ENCODE measurements at places on chromosomes 5 and 9. TPM values are rescaled to one million over a fixed set of nuclear protein-coding genes. Genes with fewer than 3 reads are reported as not detected.
A peak's percentile ranks its signal among the peaks of the same experiment; 100 is the strongest.

GRCh38 chr5:134204575-134204974 lies 21.3 kb downstream of the PPP2CA start:
- H3K4me1 ChIP-seq = no peaks in the 10 kb centered on the region
- H3K4me3 ChIP-seq = no peak overlapping the region
- no peak overlapping the region for H3K27ac ChIP-seq
- no peak for DNase-seq
- peaks cover 7% of the 10 kb centered on the region for H3K36me3 ChIP-seq

- no peaks in the 10 kb centered on the region for H3K27me3 ChIP-seq
- no peaks in the 10 kb centered on the region for H3K36me3 ChIP-seq
- no peak for DNase-seq
- no peak overlapping the region for H3K27ac ChIP-seq
Measured at GRCh38 chr9:115155037-115155436, 37.1 kb upstream of the TNC start.

GRCh38 chr5:37208883-37209797 lies 40.0 kb downstream of the CPLANE1 start:
- H3K4me3 ChIP-seq = no peak overlapping the region
- H3K4me1 ChIP-seq = no peaks in the 10 kb centered on the region
- no peaks in the 10 kb centered on the region for H3K27me3 ChIP-seq

PAPPA gene
- total RNA-seq = 0.07 TPM

GRCh38 chr9:13941714-13942113 lies 372.2 kb downstream of the NFIB start:
- no peak for DNase-seq
- H3K27ac ChIP-seq = no peak overlapping the region
- no peaks in the 10 kb centered on the region for H3K27me3 ChIP-seq
- H3K36me3 ChIP-seq = no peaks in the 10 kb centered on the region
- no peaks in the 10 kb centered on the region for H3K4me1 ChIP-seq

DNA sequence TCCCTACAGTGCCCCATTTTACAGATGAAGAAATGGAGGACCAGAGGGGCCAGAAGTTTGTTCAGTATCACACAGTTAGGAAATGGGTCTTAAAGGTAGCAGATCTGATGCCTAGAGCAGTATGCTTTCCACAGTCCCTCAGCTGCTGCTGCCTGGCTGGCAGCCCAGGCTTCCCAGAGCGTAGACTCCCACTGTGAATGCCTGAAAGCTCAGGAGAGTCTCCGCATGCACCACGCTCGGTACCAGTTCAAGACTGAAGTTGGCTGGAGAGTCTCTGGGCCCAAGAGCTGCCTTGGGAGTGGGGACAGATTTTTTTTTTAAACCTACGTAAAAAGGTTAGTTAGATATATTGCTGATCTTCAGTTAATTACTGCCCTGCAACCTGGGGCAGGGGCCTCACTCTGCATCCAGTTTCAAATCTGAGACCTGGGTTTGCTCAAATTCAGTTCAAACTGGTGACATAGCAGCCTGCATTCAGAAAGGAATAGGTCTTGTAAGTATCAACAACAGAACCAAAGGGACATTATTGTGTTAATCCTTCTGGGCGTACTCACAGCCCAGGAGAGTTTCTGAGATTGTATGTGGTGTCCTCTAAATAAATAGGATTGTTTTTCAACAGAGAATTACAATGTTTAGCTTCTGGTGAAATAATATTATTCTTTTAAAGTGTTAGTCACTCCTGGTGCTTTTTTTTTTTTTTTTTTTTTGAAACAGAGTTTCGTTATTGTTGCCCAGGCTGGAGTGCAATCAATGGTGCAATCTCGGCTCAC lies 8.3 kb downstream of the NANS start:
- H3K4me1 ChIP-seq = peaks cover 10% of the 10 kb centered on the region
- no peaks in the 10 kb centered on the region for H3K27me3 ChIP-seq
- H3K36me3 ChIP-seq = peaks cover 3% of the 10 kb centered on the region
- H3K27ac ChIP-seq = no peak overlapping the region
- no peak overlapping the region for H3K4me3 ChIP-seq

DNA sequence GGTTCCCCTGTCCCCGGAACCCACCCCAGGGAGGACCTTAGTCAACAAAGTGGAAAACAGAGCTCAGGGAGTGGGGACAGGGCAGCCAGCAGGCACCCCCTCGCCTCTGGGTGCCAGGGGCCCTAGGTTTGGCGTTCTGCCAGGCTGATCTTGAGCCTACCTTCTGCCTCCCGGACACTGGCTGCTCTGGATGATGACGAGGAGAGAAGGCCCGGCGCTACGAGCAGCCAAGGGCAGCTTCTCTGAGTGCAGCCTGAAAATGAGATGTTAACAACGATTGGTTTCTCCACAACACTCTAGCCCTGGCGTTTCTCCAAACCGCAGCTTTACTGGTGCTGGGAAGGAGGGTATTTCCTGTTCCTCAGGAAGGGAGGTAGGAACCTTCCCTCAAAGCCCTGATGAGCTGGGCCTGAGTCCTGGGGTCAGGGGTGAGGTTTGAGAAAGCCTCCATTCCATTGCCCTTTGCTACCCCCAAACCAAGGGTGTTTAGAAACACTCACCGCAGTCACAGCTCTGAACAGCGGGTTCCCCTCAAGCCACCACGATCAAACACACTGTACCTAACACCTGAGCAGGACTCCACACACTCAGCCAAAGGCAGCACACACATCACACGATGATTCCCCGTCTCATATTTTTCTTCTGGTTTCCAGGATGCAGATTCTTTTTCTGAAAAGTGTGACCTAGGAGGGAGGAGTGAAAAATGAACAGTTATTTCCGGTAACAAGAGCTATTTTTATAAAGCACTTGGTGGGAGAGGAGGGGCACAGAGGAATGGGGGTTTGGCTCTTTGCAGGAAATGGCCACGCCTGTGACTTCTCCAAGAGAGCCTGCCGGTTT lies at the start of gene STING1:
STING1 (minus strand) TSS at position 709 of the 840 bp plus-strand sequence. CDS start 1,054 bp downstream, outside the sequence.
- H3K36me3 ChIP-seq = no peaks in the 10 kb centered on the region
- H3K4me3 ChIP-seq = peak within 1 kb of the TSS; percentile 44
- H3K4me1 ChIP-seq = no peaks in the 10 kb centered on the region
- DNase-seq = peak; percentile 55
- peak within 1 kb of the TSS; percentile 85 for H3K27ac ChIP-seq
- H3K27me3 ChIP-seq = no peaks in the 10 kb centered on the region

PCDHA1 gene
- total RNA-seq = not detected

GRCh38 chr5:149807176-149807575 lies 77.1 kb downstream of the PPARGC1B start:
- H3K36me3 ChIP-seq = no peaks in the 10 kb centered on the region
- no peaks in the 10 kb centered on the region for H3K27me3 ChIP-seq
- no peak for DNase-seq
- H3K4me1 ChIP-seq = no peaks in the 10 kb centered on the region
- H3K27ac ChIP-seq = no peak overlapping the region

NXNL2 gene
- not detected for total RNA-seq

DNA sequence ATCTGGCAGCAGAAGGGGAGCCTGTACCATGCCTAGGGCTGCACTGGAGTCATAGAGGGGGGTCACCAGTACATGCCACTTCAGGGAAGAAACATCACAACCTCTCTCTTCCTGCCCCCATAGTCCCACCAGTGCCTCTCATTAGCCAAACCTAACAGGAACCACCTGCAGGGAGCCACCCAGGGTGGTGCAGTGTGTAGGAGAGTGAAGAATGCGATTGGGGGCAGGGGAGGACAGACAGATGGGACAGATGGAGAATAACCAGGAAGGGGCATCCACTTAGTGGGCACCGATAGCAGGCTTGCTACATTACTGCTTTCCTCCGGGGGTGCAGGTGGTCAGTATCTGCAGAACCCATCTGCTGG lies 19.2 kb downstream of the DAPK1 start:
- H3K4me1 ChIP-seq = peaks cover 32% of the 10 kb centered on the region
- no peak for DNase-seq

DNA sequence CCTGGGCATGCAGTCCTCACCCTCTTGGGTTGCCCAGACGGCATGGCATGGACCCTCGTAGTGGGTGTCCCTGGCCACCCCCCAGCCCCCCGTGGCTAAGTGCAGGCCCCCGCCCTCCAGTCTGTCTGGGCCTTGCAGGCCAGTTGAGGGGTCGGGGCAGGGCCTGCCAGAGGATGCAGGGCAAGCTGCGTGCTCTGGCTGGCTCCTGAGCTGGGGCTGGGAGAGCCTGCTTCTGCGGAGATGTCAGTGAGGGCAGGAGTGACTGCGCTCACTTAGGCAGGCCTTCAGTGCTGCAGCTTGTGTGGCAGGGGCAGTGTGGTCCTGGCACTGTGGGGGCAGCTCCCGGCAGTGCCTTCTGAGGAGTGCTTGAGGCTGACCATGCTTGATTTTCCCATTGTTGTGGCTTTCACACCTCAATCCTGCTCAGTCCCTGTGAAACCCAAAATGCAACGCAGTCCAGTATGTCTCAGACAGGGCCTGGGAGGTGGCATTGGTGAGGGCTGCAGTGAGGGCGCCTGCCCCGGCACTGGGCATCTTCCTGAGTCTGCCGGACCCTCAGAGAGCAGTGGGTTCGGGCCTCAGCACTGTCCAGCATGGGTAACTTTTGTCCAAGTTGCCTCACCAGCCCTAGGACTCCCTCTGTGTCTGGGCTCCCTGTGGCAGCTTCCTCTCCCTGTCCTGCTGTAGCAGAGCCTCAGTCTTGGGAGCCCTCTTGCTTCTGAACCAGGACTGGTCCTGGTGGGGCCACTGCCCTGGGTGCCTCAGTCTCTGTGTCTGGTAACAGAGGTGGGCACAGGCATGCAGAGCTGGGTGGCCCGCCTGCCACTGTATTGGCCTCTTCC lies 93.0 kb downstream of the PHF2 start:
- H3K4me1 ChIP-seq = no peaks in the 10 kb centered on the region
- no peak overlapping the region for H3K4me3 ChIP-seq
- H3K27ac ChIP-seq = no peak overlapping the region
- no peaks in the 10 kb centered on the region for H3K27me3 ChIP-seq
- peak; percentile 16 for DNase-seq

GRCh38 chr9:9410736-9411135 lies 1202.1 kb downstream of the PTPRD start:
- H3K4me1 ChIP-seq = no peaks in the 10 kb centered on the region
- H3K27me3 ChIP-seq = no peaks in the 10 kb centered on the region
- no peaks in the 10 kb centered on the region for H3K36me3 ChIP-seq
- H3K27ac ChIP-seq = no peak overlapping the region

- no peak for DNase-seq
- no peak overlapping the region for H3K27ac ChIP-seq
- H3K4me3 ChIP-seq = no peak overlapping the region
- no peaks in the 10 kb centered on the region for H3K36me3 ChIP-seq
- no peaks in the 10 kb centered on the region for H3K4me1 ChIP-seq
- H3K27me3 ChIP-seq = no peaks in the 10 kb centered on the region
Measured at GRCh38 chr5:97111616-97112015, 30.8 kb downstream of the LIX1 start.

DNA sequence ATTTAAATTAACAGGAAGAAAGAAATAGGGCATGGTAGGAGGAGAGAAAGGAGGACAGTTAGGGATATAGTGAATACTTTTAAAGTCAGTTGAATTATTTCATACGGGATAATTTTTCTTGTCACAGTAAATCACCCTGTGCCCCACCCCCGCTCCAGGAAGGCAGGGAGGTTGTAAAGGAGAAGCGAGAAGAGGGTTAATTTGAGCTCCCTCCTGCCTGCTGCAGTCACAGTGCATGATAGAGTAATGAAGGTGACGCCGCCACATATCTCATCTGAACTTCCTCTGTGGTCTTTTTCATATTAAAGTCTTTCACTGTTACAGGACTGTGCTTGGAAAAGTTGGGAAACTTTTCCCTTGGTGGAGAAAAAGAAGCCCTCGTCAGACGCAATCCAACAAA lies 896 bp upstream of the PCSK5 start:
- H3K36me3 ChIP-seq = no peaks in the 10 kb centered on the region
- H3K27ac ChIP-seq = peak overlapping the region; percentile 80
- no peak for DNase-seq
- no peaks in the 10 kb centered on the region for H3K27me3 ChIP-seq
- peak overlapping the region; percentile 78 for H3K4me3 ChIP-seq

GRCh38 chr5:13045897-13046551 lies 898.5 kb downstream of the DNAH5 start:
- no peak overlapping the region for H3K4me3 ChIP-seq
- no peaks in the 10 kb centered on the region for H3K4me1 ChIP-seq
- H3K27ac ChIP-seq = no peak overlapping the region
